ENCODE measurements at places on chromosomes 12 and 14.

- DNase-seq: peak; percentile 56
These were observed 53.4 kb downstream of the PLBD1 start for GRCh38 chr12:14514154-14514842.

GRCh38 chr14:72451054-72451972, 442.6 kb downstream of the DPF3 start:
- peak; percentile 59 for DNase-seq

- DNase-seq: no peak
These were observed 34.7 kb upstream of the CDKN3 start for GRCh38 chr14:54362089-54362504.

- DNase-seq: peak; percentile 20
These were observed 29.2 kb downstream of the GNS start for GRCh38 chr12:64729909-64730587.

- peak; percentile 59 for DNase-seq
These were observed 58.6 kb downstream of the ZFP36L1 start for GRCh38 chr14:68734231-68734732.

- no peak for DNase-seq
These were observed 19.6 kb downstream of the SENP1 start for GRCh38 chr12:48086327-48086726.

DNA sequence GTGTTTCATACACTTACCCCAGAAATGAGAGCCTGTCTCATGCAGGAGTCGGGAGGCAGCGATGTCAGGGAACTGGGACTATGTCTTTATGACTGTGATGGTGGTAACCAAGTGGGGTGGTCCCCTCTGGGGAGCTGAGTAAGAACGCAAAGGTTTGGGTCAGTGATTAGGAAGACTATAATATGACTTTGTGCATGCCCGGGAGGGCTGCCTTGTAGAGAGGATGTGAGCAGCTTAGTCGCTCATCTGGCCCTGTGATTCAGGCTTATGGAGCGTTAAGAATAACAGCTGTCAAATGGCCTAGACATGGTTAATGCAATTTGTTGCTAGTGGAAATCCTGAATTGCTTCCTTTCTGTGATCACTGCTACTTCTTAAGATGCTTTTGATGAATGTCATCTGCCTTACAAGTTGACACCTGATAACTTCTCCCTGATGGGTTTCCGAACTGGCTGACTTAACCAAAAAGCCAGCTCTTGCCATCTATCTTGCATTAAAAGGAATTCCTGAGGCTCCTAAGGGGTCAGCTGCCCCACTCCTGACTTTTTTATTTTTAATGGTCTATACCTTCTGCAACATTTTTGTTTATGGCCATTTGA, 35.4 kb upstream of the AACS start:
- no peak for DNase-seq

- no peak for DNase-seq
These were observed 61.6 kb downstream of the GARIN6 start for GRCh38 chr12:99709116-99709515.

DNA sequence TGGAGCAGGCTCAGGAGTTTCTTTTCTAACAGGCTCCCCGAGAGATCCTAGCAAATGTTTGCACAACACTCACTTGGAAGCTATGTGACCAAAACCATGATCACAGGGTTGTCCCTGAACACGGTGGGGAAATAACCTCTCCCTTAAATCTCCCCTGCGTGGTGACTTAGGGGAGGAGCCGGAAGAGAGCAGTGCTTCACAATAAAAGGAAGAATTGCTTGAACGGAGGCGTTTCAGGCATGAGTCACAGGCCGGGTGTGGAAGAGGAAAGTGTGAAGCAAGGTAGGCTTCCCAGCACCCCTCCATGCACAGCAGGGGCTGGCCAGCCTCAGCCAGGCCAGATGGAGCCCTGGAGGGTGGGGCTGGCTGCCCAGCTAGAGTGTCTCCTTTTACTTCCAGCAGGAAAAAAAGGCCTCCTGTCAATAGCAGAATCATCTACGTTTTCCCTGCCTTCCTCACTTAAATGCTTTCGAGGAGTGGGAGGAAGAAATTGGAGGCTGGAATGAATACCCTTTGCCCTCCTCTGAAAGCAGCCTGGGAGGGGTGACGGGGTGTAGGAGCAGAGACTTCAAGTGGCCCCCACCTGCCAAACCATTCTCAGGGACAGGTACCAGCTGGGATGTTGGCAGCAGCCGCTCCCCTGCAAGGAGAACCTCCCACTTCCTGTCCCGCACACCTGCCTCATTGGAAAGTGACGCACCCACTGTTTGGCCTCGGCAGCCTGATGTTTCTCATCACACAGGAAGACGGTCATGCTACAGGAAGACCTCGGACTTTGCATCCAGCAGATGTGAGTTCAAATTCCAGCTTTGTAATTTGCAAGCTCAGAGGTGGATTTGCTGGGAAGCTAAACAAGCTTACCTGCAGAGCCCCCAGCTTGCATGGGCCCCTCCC, 30.1 kb upstream of the PPP2R5C start:
- DNase-seq: peak; percentile 78

DNA sequence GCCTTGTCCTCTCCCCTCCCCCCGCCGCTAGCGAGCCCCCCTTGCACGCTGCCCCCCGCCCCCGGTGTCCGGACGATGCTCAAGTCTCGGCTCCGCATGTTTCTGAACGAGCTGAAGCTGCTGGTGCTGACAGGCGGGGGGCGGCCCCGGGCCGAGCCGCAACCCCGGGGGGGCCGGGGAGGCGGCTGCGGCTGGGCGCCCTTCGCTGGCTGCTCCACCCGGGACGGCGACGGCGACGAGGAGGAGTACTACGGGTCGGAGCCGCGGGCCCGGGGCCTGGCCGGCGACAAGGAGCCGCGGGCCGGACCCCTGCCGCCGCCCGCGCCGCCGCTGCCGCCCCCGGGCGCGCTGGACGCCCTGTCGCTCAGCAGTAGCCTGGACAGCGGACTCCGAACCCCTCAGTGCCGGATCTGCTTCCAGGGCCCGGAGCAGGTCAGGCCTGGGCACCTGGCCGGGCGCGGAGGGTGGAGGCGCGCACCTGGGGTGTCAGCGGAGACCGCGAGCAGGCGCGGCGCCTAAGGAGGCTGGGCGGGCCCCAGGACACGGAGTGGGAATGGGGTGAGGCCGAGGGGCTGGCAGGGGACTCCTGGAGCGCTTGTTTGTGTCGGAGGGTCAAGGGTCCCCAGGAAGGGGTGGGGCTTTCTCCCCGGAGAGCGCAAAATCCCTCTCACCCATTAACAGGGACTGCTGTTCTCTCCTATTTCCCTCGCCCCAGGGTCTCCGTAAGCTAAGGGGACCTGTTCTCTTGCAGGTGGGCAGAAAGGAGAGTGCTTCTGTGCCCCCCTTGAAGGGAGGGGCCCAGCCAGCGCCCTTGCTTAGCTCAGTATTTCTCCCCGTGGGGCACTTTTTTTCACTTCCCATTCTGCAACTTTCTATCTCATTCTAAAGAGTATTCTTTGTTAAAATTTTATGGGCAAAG, 810 bp downstream of the MARCHF9 start:
- no peak for DNase-seq

DNA sequence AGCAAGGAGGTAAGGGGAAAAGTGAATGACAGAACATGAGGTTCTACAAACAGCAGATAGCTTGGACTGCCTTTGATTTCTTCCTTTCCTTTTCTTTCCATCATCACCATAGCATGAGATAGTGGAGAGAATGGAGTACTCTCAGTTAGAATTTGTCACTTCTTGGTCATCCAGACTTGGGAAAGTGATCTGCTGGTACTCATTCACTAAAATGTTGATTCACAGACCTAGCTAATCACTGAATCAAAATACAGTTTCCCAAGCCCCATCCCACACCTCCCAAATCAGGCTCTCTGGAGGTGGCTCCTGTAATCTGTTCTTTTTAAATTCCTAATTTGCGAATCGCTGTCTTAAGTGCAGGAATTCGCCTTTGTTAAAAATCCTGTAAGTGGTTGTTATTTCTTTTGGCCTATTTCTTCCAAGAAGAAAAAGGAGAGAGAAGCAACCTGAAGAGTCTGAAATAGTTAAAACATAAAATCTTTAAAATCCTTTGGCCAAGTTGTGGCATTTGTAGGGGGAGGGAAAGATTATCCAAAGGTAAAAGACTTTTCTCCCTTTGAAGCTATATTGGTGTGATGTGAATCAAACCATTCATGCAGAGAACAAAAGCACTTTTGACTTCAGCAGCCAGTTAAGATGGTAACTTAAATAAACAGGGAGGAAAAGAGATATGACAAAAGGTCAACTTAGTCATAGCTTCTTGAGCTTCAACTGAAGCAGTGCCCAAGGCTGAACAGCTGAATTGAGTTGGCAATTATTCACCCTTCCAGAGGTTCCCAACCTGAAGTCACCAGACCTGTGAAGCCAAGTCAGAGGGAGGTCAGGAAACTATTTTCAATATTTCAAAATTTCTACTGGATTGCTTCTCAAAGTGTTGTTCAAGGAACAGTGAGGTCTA, 255.1 kb upstream of the KRR1 start:
- DNase-seq: no peak

DNA sequence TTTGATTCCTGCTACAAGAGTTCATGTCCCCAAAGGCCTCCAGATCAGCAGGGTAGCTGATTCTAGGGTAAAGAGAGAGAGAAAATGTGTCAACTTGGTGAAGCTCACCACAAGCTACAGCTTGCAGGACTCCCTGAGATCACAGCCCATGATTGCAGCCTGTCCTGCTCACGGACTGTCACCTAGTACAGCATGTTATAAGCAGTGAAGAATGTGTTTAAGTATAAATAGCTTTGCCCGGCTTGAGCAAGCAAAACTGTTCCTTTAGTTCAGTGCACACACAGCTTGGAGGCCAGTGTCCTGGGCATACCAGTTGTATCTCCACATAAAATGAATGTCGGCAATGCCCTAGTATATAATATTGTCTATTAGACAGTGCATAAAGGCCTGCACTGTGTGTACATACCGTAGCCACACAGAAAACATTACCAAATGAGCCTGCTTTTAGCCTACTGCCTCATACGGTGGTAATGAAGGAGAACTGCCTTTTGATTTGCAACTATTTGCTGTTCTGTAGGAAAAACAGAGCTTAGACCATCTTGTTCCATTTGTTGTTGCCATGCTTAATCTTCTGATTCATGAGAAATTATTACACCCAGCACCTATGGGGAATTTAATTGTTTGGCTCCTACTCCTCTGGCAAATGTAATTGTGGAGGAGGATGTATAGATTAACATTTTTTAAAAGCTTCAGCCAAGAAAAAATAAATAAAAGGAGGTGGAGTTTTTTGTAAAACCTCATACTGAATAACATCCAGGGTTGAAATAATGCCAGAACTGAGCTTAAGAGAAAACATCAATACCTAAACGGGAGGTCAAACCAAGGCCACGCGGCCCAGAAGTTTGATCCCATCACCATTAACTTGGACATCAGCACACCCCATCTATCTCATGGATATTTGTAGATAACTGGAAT, 108.1 kb upstream of the G2E3 start:
- DNase-seq: no peak

GRCh38 chr14:61104358-61104757, 123.3 kb downstream of the SLC38A6 start:
- DNase-seq: no peak

DNA sequence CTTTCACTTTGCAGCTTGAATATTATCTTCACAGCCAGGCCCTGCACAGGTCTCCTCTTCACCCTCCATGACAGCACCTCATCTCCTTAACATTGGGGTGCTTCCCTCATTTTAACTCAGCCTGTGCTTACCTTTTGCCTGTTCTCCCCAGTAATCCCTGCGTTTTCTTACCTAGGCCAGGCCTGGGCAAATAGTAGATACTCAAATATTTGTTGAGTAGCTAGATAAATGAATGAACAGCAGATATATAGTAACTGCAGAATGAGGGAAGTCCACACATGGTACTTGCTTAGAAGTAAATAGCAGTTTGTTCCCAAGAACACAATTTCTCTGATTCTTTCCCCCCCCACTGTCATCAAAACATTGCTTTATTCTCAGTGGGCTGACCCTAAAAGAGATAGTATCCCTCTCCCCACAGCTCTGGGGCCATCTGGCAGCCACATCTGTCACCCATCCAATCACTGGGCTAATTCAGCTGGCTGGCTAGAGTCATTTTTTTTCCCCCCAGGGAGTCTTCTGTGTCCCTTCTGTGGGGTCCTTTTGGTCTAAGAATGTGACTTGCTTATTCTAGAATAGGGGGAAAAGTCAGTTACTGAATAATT, 43.2 kb downstream of the APPL2 start:
- no peak for DNase-seq

DNA sequence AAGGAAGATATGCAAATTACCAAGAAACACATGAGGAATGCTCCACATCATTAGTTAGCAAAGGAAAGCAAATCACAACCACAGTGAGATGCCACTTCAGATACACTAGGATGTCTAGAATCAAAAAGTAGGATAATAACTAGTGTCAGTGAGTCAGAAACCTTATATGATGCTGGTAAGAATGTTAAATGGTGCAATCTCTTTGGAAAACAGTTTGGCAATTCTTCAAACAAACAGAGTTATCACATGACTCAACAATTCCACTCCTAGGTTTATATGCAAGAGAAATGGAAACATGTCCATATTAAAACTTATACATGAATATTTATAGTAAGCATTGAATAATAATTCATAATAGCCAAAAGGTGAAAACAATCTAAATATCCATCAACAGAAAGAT, 220.9 kb downstream of the FOXG1 start:
- no peak for DNase-seq

DNA sequence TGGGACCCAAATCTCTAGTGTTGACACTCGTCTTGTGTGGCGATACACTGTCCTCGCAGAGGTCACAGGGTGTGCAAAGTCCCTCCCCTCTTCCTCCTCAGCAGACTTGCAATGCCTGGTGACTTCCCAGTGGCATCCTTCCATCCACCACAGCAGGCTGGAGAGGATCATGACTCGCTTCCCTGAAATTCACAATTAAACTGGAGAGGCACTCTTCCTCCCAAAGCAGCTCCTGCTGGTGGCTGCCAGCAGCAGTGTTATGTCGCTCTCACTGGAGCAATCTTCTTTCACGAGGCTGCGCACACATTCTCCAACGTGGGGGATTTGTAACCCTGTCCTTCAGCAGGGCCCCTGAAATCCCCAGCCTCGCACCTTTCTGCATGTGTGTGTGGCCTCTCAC, 145.2 kb upstream of the TMCC3 start:
- no peak for DNase-seq

DNA sequence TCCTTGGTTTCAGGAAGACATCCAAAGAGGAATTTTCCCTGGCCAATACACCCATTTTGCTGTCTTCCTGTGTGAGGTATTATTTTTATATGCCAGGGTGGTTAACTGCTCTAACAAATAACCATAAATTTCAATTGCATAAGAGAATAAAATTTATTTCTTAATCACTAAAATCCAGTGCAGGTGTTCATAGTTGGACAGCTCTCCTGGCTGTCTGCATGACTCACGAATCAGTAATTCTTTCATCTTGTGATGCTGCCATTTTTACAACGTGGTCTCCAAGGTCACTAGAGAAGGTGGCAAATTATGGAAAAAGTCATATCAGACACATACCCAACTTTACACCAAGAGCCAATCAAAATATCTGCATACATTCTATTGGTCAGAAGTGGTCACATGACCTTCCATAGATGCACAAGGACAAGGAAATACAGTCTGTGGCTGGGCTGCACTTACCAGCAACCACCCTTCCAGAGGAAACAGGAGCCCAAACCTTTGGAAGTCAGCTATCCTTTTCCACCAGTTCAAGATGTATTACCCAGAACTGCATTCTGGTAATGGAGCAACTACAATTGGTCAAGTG, 193.5 kb upstream of the PLEKHG7 start:
- DNase-seq: no peak

All from GM10248 (cell line).